ENCODE measurements at places on chromosomes 4 and X. TPM values are rescaled to one million over a fixed set of nuclear protein-coding genes. Genes with fewer than 3 reads are reported as not detected.

Gene CXCL1
- total RNA-seq, result 97.3 TPM

Gene CXorf49
- not detected for total RNA-seq

Gene CYP4V2
- 4.6 TPM for total RNA-seq

Gene CNKSR2
- 3.3 TPM for total RNA-seq

Gene RRAGB
- total RNA-seq, result 3.3 TPM

Gene GAGE12F
- not detected for total RNA-seq

Gene ZNF518B
- 18.3 TPM for total RNA-seq

Gene DUSP21
- total RNA-seq, result not detected

Gene ENPP6
- total RNA-seq, result not detected

Gene HMX1
- not detected for total RNA-seq

Gene TAF7L
- total RNA-seq, result not detected

Gene KLB
- 0.07 TPM for total RNA-seq

Gene HELT
- total RNA-seq, result not detected

Gene UVSSA
- 7.2 TPM for total RNA-seq

Gene DNAAF6
- total RNA-seq, result not detected

Gene XK
- 0.28 TPM for total RNA-seq

Gene TKTL1
- total RNA-seq, result not detected

Gene PABPC1L2A
- not detected for total RNA-seq

Gene FAM47A
- total RNA-seq, result not detected

Gene TCEANC
- total RNA-seq, result 1.3 TPM

Gene FOXP3
- not detected for total RNA-seq

Gene S100G
- not detected for total RNA-seq

Gene SSX4B
- not detected for total RNA-seq

Gene SH3D19
- 39.3 TPM for total RNA-seq

Gene ARX
- not detected for total RNA-seq

Gene TSPAN7
- total RNA-seq, result 3.4 TPM

Gene SH3RF1
- total RNA-seq, result 12.8 TPM

Gene ODAPH
- not detected for total RNA-seq

Gene AWAT2
- total RNA-seq, result not detected

Gene TECRL
- not detected for total RNA-seq

Gene RXFP1
- not detected for total RNA-seq

Measured in airway epithelial cell (primary cell).